ENCODE measurements at places on chromosomes 6 and 20. TPM values are rescaled to one million over a fixed set of nuclear protein-coding genes. Genes with fewer than 3 reads are reported as not detected.

DNA sequence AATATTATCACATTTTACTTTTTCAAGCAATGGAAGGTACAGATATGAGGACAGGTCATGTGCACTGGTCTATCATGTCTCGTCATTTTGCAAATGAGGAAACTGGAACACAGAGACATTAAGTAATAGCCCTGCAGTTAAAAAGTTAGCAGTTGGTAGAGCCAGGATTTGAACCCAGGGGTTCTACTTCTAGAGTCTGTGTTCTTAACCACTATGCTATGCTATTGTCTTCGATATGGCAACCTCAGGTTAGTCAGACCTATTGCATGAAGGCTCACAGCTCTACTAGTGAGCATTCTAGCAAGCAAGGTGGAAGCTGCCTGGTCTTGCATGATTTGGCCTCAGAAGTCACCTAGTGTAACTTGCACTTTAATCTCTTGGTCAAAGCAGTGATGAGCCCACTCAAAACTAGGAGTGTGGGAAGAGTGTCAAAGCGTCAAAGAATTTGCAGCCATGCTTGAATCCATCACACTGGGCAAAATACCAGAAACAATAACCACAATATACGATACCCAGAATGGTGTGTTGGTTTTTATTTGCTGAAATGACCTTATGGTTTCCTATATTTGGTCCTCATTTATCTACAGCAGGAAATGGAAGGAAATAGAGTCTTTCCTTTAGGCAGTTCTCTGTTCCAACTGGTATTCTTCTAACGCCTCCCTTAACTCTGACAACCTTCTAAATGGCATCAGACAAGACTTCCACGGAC, 20.4 kb upstream of the BMP2 start:
- H3K36me3 ChIP-seq = no peaks in the 10 kb centered on the region
- H3K4me3 ChIP-seq = no peak overlapping the region
- no peaks in the 10 kb centered on the region for H3K4me1 ChIP-seq

- no peaks in the 10 kb centered on the region for H3K4me1 ChIP-seq
- H3K27ac ChIP-seq = no peak overlapping the region
- no peaks in the 10 kb centered on the region for H3K27me3 ChIP-seq
- no peak for DNase-seq
Observed at GRCh38 chr6:78460711-78461110, 406.6 kb upstream of the IRAK1BP1 start.

Gene NOX3
- not detected for total RNA-seq

Gene NHLRC1
- not detected for total RNA-seq

All from SJCRH30 (cell line).